NCI-H1105 (cell line): ENCODE measurements at places on chromosomes 6 and 20.

GRCh38 chr6:20170455-20171148 is 41.7 kb downstream of the MBOAT1 start:
- DNase-seq, result no peak

DNA sequence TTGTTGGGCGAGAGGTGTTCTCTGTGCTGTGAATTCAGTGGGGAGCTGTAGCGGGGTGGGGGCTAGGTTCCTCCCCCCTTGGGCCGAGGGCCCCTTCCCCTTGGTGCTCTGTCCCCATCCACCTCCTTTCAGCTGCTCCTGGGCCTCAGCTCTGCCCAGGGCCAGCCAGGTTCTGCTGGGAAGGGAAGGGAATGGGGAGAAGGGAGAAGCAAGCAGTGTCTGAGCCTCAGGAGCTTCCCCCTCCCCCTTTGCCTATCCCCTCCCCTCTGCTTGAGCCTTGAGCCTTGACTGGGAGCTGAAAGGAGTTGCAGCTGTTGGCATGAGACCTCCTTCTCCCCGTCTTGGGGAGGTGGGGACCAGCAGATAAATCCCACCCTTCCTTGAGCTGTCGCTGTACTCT is 576 bp upstream of the RRP36 start:
- no peak for DNase-seq

GRCh38 chr20:47774131-47774777 is 11.0 kb downstream of the SULF2 start:
- peak; percentile 43 for DNase-seq

GRCh38 chr6:129663531-129663930 is 46.4 kb downstream of the ARHGAP18 start:
- no peak for DNase-seq

DNA sequence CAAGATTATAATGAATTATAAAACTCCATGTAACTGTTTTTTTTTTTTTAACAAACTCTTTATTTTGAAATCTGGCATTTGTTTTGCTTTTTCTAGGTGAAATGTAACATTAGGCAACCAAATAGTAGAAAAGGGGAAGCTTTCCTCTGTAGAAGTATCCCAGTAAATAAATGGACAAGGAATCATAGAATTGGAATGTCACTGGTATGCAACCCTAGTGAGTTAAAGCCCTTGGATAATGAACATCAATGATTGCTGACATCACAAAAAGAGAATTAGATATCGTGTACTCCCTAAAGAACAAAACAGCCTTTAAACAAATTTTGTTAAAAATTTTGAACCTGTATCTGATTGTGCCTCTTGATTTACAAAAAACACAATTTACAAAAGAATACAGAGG is 93.9 kb upstream of the OGFRL1 start:
- DNase-seq, result no peak

DNA sequence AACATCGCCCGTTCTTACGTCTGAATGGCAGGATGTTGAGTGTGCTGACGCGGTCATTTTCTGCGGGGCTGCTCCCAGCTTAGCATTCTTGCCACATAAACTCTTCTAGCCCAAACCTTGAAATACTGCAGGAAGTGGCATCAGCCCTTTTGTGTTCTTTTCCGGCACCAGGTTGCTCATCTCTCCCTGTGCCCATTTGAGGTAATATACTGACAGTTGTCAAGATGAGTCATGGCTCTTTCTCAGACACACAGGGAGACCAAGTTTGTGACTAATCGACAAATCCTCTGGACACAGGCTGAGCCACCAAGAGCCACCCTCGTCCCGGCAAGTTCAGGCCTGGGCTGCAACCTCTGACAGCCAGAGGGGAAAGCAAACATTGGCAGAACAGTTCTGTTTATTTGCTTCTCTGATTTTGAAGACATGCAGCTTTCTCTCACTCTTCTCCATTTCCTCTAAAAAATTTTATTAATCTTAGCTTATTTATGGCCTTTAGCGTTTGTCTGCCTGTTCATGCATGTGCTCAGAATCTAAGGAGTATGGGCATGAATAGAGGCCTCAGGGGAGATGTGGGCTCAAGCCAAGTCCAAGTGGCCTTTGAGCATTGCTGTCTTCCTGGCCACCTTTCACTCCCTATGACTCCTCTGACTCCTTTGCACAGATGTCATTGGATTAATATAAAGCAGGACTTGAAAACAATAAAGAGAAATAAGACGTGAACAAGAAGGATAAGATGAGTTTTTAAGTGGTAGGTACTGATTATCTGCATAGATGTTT is 328.2 kb upstream of the JAG1 start:
- no peak for DNase-seq

DNA sequence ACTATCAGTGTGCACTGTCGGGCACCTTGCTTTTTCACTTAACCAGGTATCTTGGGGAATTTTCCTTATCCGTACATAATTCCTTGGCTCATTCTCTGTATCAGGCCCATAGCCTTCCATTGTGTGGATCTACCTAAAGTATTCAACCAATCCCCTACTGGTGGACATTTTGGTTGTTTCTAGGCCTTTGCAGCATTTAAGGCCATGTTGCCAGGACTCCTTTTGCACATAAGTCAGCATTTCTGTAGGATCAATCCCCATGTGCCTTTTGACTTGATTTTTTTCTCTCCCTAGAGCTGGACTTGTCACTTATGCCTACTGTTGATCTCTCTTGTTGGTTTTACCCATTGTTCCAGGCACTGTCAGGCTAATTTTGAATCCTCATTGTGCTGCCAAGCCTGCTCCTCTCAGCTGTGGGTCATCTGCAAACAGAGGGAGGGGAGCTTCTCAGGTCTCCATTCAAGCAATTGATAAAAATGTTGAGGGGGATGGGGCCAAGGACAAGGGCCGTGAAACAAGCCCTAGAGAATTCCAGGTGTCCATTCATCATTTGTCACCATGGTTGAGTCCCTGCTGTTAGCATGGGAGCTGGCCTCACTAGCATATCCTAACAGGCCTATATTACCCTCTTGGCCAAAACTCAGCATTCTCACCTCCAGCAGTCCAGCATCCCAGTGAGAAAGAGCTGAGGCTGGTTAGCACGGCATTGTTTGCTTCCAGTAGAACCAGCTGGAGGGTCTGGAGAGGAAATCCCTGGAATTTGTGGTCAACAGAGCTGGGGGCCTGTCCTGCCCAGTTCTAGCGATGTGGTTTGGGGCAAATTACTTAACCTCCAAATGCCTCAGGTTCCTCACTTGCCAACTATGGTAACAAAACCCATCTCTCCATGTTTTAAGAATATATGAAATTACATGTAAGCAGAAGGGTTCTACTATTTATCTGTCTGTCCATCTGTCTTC is 178.4 kb downstream of the MRPL14 start:
- no peak for DNase-seq

DNA sequence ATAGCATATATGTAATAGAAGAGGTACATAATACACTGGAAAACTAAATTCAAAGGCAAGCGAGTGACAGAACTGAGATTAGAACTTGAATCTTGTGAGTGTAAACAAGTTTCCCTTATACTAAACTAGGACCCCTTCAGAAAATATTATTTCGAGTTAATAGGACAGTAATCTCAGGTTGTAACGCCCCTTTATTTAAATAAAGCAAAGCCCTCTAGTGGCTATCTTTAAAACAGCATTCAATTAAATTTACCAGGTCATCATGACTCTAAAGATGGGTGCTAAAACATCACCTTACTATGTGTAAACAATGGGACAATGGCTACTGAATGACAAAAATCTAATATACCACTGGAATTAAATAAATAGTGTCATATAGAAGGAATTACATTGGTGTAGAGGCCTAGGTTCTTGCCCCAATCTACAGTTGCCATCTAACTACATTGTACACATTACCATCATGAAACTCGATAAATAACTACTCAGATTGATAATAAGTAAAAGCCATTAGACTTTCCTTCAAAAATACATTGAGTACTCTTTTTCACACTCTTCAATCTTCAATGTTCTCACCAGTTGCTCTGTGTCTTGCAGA is 255.4 kb upstream of the IRAK1BP1 start:
- no peak for DNase-seq

DNA sequence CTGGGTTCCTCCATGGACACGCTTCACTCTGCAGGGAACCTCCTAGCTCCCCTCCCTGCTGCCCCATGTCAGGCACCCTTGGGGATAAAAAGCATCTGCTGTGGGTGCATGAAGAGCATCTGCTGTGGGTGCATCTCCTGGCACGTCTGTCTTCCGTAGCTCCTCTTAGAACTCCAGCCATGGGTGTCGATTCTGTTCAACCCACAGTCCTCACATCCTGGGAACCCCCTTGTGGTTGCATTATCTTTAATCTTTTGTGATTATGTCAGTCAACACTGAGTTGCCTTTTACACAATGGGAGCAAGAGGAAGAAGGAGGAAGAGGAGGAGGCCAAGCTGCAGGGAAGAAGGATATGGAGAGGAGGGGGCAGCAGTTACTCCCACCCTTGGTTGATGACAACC is 24.1 kb upstream of the CCR6 start:
- no peak for DNase-seq

- peak; percentile 61 for DNase-seq
These were observed 11.9 kb upstream of the CPNE5 start for GRCh38 chr6:36851149-36851614.

- no peak for DNase-seq
These were observed 77.8 kb downstream of the ESR1 start for GRCh38 chr6:151885234-151885633.

DNA sequence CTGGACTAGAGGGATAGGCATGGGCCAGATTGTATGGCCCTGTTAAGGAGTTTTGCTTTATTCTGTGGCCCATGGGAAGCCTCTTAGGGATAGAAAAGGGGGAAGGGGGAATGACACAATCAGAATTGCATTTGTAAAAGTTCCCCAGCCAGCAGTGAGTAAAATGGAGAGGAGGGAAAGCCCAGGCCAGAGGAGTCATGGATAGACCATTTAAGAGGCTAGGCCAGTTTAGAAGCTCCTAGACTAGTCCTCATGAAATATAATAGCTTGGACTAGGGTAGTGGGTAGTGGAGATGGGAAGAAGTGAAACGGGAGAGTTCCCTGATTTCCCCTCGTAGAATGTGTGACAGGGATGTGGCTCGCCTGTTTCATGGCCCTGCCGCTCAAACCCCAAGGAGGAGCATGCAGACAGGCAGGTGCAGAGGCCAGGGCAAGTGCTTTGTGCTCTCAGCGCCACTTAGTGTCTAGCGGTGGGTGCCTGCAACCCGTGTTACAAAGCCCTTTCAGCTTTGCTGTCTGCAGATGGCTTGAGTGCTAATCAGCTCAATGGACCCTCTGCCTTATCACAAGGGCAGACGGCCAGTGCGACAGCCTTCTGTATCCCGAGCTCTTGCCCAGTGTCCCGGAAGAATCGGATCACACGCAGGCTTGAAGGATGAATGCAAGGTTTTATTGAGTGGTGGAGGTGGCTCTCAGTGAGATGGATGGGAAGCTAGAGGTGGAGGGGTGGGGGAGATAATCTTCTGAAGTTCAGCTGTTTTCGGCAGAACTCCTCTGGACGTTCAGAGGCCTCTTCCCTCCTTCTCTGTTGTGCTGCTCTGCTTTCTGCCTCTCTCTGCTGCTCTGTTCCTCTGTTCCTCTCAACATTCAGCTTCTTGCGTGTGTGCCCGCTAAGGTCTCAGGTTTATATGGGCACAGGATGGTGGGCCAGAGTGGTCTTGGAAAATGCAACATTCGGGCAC is 141.1 kb downstream of the CEP57L1 start:
- DNase-seq, result peak; percentile 6

DNA sequence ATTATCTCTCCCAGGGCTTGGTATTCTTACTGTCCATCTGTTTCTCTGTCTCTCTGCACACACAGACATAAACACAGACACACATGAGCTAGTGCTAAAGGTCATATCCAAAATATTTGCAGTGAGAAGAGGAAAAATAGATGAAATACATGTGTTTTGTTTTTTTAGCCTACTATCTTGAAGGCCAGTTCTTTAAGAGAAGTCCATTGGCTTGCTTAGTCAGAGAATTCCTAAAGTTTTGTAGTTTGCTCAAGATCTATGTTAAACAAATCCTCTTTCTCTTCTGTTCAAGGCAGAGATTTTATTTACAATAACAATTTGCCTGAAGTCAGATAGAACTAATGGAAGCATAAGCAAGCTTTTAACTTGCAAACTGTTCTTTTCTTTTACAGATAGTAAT is 120.0 kb upstream of the AKIRIN2 start:
- no peak for DNase-seq

DNA sequence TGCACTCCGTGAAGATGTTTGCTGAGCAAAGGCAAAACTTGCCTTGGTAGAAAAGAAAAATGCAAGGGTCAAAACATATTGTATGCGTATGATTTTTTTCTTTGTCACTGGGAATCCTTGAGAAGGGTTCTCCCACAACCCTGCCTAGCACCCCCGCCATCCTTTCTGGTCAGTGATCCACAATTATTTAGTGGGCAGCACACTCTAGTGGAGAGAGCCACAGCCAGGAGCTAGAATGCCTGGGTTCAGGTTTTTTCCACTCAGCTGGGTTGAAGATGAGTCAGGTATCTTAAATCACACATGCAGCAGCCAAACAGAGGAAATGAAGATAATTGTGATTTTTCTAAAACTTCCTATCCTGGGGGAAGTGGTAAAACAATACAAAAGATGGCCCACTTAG is 243.1 kb downstream of the PKHD1 start:
- no peak for DNase-seq

- DNase-seq, result peak; percentile 57
These were observed 5.1 kb downstream of the SOX12 start for GRCh38 chr20:330233-331149.

- DNase-seq, result no peak
These were observed 14.3 kb upstream of the VSTM2L start for GRCh38 chr20:37888641-37889040.

- DNase-seq, result no peak
These were observed 207.6 kb upstream of the FOXA2 start for GRCh38 chr20:22791877-22792525.

DNA sequence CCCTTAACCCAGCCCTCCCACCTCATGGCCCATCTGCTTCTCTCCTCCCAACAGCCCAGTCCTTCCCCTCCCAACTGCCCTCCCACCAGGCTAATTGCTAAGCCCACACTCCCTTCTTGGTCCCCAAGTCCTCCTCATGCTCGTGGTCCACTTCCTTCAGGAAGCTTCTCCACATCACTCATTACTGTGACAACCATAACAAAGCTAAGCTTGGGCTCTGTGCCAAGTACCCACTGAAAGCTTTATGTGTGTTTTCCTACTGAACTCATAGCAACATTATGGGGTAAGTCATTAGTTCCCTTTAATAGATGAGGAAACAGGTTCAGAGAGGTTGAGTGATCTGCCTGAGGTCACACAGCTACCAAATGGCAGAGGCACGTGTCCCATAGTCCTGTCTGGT is 16.2 kb downstream of the FRS3 start:
- DNase-seq, result no peak

DNA sequence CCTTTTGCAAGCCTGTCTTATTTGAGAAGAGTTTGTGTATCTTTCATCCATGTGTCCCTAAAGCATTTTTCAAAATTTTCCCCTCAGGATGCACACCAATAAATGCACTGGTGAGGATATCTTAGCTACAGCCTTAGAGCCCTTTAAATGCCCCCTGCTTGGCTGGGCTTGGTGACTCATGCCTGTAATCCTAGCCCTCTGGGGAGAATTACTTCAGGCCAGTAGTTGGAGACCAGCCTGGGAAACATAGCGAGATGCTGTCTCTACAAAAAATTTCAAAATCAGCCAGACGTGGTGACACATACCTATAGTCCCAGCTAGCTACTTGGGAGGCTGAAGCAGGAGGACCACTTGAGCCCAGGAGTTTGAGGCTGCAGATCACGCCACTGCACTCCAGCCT is 33.8 kb upstream of the PLCB4 start:
- DNase-seq, result no peak

GRCh38 chr20:29743101-29743931 is 1514.1 kb upstream of the DEFB115 start:
- DNase-seq, result no peak

- no peak for DNase-seq
These were observed 129.4 kb downstream of the CDH26 start for GRCh38 chr20:60087563-60088105.
